Activated CD4-positive, alpha-beta T cell treated with anti-CD3 and anti-CD28 coated beads, Interleukin-2, amount 50 U/mL, for 48 hours (primary cell): ENCODE measurements at places on chromosomes 13 and 19.

- DNase-seq: no peak
These were observed 158.5 kb downstream of the TUBA3C start for GRCh38 chr13:19023115-19023514.

- DNase-seq: no peak
These were observed 267.4 kb downstream of the ABCC4 start for GRCh38 chr13:95033890-95034289.

DNA sequence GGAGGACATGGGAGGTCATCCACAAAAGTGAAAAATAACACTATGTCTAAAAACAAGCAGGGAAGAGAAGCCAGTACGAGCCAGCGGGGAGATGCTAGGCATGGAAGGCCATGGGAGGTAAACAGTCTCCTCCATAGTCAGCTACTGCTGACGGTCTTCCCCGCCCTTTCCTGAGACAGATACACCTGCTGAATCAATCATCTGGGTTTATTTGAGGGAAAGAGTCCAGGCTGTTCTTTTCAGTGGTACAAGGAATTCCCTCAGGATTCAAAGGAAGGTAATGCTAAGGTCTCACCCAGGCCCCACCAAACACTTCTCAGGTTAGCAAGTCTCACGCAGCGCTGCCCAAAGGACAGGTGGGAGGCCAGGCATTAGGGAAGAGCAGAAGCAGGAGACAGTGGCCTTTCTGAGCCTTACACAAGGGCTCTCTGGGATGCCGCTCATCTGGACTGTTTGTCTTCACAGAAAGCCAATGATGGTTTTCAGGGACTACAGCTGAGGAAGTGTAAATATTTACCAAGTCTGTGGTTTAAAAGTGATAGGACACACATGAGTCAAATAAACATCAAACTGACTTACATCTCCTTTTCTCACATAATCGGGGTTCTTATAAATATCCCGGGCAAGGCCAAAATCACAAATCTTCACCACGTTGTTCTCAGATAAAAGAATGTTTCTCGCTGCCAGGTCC lies 173.9 kb downstream of the FLT1 start:
- no peak for DNase-seq

DNA sequence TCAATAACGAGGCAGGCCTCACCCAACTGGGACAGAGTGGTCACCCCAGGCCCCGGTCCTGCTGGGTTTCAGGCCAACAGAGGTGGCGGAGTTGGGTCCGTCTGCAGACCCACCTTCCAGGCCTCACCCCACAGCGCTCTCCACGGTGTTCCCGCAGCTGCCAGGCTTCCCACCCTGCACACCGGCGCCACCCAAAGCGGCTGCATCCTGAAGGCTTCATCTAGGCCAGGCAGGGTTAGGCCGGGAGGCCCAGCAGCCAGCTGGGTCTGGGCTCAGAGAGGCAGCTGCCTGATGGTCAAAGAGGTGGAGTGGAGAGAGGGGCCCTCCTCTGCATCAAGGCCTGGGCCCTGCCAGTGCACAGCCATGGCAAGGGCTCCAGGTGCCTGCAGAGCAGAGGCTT lies 44.1 kb downstream of the EPSTI1 start:
- no peak for DNase-seq

DNA sequence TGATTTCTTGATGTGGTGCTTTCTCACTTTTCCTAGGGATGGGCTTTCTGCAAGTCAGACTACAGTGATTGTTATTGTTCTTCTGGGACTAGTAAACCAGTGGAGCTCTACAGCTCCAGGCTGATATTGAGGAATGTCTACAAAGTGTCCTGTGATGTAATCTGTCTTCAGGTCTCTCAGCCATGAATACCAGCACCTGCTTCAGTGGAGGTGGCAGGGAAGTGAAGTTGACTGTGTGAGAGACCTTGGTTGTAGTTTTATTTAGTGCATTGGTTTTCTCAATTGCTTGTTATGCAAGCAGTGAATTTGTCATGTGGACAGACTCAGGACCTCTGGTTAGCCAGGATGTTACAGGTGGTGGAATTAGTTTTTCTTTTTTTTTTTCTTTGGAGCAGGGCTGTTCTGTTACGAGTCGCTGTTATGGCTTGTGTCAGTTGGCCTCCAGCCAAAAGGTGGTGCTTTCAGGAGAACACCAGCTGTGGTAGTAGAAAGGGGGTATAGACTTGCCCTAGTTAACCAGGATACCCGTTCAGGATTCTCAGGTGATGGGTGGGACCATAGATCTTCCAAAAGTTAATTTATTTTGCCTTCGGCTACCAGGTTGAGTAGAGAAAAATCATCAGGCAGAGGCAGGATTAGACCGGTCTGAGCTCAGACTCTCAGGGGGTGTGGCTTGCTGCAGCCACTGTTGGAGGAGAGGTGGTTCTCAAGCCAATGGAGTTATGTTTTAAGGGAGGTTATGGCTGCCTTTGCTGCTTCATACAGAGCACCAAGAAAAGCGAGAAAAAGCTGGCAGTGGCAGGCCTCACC lies 11.9 kb upstream of the ZNF675 start:
- no peak for DNase-seq

GRCh38 chr13:59236309-59236919 lies 927.3 kb downstream of the DIAPH3 start:
- no peak for DNase-seq

DNA sequence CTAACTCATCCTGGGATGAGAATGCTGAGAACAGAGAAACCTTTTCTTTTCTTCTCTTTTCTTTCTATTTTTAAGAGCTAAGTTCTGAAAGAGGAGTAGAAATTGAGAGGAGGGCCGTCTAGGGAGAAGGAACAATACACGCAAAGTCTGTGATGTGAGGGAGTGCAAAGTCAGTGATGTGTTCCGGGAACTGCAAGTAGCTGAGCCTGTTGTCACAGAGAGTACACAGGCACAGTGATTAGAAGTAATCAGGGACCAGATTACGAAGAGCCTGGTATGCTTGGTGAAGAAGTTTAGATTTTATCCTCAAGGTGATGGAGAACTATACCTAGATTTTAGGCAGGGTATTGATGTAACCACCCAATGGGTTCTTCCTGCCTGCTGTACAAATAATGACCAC lies 32.0 kb upstream of the CXCL17 start:
- DNase-seq: no peak

- no peak for DNase-seq
These were observed 30.3 kb downstream of the USPL1 start for GRCh38 chr13:30647824-30648521.

DNA sequence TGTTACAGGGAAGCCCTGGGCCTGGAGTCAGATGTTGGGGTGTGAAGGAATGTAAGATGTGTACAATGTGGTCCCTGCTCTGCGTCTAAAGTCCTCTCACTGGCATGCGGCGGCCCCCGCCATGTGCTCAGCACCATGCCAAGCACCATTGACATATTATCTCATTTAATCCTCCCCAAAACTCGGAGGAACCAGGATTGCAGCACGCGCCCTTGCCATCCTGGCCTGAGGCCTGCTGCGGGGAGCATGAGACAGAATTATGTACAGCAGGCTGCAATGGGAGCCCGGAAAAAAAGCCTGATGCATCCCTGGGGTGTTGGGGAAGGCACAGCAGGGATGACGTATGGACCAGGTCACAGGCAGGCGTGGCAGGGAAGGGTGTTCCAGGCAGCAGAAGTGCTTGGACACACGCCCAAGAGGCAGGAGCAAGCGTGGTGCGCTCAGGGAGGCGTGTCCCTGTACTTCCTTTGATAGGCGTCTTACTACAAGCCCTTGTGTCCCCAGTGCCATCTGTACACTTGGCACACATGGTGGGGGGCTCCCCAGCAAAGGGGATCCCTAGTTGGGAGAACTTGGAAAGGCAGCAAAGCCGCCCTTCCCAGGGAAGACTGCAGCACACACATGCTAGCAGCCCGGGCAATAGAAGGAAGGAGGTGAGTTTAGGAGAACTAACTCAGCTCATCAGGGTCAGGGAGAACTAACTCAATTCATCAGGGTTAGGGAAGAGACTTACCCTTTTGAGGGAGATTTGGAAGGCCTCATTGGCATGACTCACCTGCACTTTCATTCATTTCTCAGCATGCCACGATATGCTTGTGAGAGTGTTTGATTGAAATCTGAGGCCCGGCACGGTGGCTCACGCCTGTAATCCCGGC lies 3.4 kb downstream of the EVI5L start:
- no peak for DNase-seq

GRCh38 chr19:6766357-6767080 lies 716 bp downstream of the SH2D3A start:
- DNase-seq: no peak

DNA sequence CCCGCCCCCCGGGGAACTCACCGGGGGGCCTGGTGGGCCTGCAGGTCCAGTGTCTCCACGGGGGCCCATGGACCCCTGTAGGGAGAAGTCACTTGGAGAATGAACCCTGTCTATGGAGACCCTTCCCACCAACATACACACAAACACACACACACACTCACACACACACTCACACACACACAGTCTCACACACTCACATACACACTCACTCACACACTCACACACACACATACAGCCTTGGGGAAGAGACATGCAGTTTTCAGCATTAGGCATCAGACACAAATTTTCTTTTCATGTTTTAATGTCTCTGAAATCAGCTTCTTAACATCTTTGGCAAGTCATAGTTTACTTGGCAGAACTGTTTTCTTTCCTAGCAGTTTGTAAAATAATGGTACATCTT lies 31.0 kb upstream of the OLFM2 start:
- no peak for DNase-seq

- peak; percentile 59 for DNase-seq
These were observed 1.7 kb downstream of the MYO1F start for GRCh38 chr19:8575467-8575997.

- DNase-seq: no peak
These were observed 67.1 kb upstream of the HTR2A start for GRCh38 chr13:46963904-46964303.

DNA sequence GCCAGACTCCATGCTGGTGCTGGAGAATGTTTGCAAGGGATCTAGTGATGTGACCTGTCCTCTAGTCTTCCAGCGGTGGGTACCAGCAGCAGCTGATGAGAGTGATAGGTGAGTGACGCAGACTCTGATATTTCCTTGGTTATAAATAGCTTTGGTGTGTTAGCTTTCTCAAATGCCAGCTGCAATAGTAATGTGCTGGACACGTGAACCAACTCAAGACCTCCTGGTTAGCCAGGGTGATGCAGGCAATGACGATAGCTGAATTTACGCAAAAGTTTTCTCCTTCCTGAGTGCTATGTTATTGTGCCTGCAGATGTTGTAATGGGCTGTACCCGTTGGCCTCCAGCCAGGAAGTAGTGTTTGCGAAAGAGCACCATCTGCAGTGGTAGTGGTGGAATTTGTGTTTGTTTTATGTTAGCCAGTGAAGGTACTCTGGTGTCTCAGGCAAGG lies 129.5 kb downstream of the CYSLTR2 start:
- no peak for DNase-seq

GRCh38 chr19:48724796-48725753 lies 5.5 kb upstream of the MAMSTR start:
- DNase-seq: no peak

DNA sequence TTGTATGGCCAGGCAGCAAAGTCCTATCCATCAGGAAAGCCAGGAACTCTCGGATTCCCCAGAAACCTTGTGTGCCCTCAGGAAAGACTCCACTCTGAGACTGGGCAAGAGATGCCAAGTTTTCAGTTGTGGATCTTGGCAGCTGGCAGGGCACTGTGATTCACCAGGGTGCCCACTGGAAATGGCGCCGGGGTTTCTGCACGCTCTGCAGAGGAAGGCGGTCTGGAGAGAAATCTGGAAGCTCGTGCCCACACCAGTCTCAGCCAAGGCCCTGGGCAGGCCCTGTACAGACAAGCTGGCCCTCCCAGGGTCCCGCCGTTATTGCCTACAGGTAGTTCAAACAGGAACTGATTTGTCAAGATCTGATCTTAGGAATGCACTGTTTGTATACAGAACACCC lies 4.9 kb downstream of the NAPA start:
- DNase-seq: no peak

GRCh38 chr13:50158385-50159165 lies 143.3 kb downstream of the KCNRG start:
- DNase-seq: no peak

- no peak for DNase-seq
These were observed 19.9 kb downstream of the ONECUT3 start for GRCh38 chr19:1773184-1773583.

- no peak for DNase-seq
These were observed 1.8 kb downstream of the ZFR2 start for GRCh38 chr19:3866910-3867638.

DNA sequence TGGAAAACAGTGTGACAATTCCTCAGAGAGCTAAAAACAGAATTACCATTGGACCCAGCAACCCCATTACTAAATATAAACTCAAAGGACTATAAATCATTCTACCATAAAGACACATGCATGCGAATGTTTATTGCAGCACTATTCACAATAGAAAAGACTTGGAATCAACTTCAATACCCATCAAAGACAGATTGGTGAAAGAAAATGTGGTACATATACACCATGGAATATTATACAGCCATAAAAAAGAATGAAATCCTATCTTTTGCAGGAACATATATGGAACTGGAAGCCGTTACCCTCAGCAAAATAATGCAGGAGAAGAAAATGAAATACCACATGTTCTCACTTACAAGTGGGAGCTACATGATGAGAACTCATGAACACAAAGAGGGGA lies 20.8 kb upstream of the FGF14 start:
- DNase-seq: no peak

- DNase-seq: no peak
These were observed 6.1 kb upstream of the SLC25A42 start for GRCh38 chr19:19057720-19058119.

DNA sequence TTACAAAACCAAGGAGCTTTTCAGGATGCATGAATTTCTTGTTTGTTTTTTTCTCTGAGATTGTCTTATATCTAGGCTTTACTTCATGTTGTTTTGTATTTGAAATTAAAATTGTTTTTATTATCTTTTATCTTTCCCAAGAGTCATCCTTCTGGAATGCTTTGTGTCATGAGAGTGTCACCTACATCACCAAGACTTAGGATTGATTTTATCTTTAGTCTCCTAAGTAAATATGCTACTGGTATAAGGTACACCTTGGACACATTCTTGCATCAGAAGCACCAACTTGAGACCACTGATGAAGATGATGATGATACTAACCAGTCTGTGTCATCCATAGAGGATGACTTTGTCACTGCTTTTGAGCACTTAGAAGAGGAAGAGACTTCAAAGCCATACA lies 26.4 kb downstream of the AKAP11 start:
- DNase-seq: no peak

GRCh38 chr19:37593996-37594303 lies 642 bp downstream of the ZNF571 start:
- no peak for DNase-seq

- no peak for DNase-seq
These were observed 20.1 kb downstream of the SLC27A1 start for GRCh38 chr19:17490411-17490810.

DNA sequence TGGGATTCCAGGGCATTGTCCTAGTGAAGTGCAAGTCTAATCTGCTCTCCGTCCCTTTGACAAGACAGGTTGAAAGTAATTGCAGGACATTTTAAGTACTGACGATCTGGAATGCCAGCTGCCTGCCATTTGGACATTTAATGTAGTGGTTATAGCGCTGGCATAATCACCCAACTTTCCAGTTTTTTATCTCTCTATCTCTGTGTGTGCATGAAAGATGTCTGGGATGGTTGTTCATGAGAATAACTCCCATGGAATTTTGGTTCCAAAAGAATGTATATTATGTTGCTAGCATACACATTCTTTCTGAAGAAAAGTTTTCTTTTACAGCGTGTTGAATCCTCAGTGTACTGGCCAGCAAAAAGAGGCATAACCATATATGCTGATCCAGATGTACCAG lies 53.6 kb downstream of the TDRD12 start:
- DNase-seq: no peak
